ENCODE measurements at places on chromosomes 13 and 19.

GRCh38 chr13:98598043-98598442, 21.1 kb upstream of the STK24 start:
- peak; percentile 33 for DNase-seq

DNA sequence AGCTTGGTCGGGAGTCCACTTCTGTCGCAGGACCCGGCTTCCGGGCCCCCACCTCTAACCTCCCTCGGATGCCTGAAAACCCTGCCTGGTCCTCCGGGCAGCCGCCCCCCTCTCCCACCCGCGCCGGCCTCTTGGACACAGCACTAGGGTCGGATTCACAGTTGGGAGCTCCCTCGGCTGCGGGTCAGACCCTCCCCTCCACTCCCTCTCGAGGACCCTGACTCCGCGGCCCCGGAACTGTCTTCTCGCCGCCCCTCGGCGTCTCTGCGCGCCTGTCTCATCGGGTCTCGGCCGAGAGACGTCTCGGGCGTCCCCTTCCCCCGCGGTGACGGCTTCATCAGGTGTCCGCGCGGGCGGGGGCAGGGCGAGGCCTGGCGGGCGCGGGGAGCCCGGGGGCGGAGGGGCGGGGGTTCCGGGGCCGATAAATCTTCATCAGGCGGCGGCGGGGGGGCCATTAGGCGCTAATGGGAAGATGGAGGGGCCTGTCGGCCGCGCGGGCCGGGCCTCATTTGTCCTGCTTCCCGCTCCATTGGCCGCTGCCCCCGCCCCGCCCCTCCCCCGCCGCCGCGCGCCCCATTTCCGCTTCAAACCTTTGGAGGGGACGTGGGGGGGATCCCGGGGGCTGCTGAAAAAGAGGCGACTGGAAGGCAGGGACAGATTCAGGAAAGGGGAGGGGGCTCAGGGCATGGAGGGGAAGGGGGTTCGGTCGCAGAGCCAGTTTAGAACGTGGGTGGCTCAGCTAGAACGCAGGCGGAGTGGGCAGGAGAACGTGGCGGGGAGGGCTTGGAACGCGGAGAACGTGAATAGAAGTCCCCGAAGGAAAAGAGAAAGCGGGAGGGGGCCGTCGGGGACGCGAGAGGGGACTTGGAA, 11.8 kb upstream of the ERFL start:
- DNase-seq, result peak; percentile 64

GRCh38 chr13:51276636-51277035, 54.4 kb downstream of the FAM124A start:
- no peak for DNase-seq

GRCh38 chr13:43758834-43759233, 27.9 kb downstream of the ENOX1 start:
- no peak for DNase-seq

- no peak for DNase-seq
These were observed 4.9 kb upstream of the POU4F1 start for GRCh38 chr13:78608252-78608687.

GRCh38 chr13:59960683-59961082, 203.0 kb downstream of the DIAPH3 start:
- DNase-seq, result no peak

DNA sequence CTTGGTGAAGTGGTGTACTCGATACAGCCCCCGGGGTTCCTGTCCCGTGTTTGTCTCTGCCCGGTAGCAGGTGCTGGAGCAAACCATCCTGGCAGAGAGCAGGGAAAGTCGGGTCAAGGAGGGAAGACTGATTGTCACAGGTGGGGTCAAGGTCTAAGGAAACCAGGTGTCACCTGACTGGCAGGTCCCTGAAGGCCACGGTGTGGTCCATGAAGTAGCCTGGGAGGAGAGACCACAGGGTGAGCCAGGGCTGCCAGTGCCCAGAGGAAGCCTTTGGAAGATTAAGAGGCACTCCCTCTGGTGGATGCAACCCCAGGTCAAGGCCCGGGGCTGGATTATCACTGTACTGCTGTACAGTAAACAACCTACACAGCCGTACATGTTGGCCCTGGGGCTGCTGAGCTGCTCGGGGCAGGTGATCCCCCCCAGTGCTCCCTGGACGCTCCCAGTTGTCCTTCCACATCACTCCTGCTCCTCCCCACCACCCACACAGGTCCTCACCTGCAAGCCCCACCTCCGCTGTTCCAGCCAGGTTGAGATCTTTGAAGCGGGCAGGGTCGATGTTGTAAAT, 6.0 kb upstream of the CCER2 start:
- no peak for DNase-seq

GRCh38 chr13:96667294-96668018, 326.8 kb downstream of the OXGR1 start:
- no peak for DNase-seq

DNA sequence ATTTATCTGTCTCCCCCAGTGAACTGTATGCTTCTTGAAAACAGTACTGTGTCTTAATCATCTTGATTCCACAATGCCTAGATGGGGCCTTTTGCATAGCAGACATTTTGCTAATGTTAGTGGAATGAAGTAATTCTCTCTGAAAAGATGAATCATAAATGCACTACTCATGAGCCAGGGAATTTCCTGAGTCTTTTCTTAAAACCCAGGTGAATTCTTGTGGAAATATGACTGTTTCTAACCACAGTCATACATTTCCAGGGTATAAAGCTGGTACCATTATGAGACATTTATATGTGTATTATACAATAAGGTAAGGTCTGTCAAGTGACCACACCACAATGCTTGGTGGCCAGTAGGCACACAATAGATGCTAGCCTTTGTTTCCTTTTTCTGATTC, 5.5 kb upstream of the KCTD4 start:
- DNase-seq, result no peak

DNA sequence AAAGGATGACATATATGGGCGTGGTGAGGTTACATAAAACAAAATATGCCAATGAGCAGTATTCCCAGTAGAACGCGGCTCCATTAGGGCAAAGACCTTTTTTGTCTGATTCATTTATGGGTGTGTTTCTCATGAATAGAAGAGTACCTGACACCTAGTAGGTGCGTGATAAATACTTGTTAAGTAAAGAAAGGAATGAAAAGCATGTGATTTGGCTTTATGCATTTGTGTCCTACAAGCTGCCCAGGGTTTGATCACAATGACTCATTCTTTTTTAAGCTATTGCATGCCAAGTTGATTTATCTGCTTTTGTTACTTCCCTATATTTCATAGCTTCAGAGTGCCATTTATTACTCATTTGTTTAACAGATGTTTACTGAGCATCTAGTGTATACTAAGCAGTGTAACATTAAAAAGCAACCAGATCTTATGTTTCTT, 19.1 kb upstream of the KCTD4 start:
- peak; percentile 31 for DNase-seq
